ENCODE measurements at places on chromosomes 4 and X.
A peak's percentile ranks its signal among the peaks of the same experiment; 100 is the strongest.

DNA sequence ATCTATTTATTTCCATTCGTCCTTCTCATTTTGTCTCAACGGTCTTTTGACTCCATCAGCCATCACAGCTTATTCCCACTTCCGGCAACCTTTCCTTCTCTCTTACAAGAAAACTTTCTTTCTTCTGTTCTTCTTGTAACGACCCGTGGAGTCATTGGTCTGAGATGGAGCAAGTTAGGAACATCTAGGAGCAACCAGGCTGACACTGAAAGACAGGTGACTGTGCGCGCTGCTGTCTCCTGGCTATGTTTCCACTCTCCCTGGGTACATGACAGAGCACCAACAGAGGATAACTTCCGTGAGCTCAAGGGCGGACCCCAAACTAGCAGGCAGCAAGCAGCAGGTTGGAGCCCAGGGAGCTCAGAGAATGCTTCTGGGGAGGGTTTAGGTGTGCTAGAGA is 2.5 kb downstream of the FGF5 start:
- no peak for DNase-seq

DNA sequence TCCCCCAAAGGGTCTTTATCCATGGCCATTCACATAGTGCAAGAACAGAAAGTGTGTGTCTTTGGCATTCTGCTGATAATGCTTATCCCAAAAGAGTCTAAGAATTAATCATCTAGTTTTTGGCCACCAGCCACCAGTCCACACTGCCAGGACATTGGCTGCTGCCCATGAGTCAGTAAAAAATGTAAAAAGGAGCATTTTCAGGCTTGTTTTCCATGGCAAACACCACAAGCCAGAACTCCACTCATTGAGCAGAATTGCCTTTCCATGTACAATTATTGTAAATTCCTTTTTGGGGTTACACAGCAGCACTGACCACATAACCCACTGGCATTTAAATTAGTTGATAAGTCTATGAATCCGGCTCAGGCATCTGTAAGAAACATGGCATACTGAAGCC is 89.2 kb upstream of the PRDX4 start:
- DNase-seq, result no peak

DNA sequence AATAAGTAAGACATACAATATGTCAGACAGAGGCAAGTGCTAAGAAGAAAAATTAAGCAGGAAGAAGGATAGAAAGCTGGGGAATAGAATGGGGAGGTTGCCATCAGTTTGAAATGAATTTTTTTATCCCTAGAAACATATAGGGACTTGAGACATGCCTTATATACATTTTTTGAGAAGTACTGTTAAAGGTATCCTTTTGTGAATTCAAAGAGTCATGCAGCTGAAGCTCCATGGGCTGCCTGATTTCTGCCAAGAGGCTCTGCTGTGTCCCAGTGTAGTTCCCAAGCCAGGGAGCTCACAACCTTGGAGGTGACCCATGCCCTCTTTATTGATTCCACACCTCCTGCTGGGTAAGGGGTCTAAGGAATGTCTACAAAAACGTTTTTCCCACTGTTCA is 564.6 kb upstream of the DIPK2B start:
- DNase-seq, result no peak

DNA sequence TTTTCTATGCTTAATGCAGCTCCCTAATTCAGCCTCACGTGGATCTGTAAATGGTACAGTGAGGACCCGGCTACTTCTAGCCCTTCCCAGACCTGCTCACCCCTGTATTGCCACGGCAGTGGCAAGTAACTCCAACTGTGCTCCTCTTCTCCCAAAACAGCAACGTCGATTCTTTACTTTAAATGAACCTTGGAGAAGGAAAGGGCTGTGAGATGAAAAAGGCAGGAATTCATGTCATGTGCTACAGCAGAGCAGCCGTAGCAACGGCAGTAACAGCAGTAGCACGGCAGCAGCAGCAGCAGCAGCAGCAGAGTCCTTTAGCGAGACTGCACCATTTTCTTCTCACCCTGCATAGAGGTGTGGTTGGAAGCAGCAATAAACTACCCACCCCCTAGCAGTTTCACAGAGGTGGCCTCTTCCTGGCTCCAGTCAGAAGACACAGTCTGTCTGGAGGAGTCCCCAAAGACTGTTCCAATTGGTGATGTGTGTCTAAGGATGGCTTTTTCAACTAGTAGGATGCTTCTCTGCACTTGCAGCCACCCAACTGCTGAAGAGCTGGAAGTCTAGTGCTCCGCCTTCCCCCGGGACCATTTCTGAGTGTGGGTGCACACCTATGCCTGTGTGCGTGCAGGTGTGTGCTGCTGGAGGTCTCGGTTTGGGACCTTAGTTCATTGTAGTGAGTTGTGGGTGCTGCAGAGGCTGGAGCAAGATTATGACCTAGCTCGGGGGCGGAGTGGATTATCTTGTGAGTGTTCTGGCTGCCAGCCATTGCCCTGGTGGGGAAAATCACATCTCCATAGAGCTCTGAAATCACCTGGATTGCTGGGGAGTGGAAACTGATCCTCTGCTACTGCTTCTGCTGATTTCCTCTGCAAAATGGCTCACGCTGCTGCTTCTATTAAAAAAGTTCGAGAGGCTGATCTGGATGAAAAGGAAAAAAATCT is 67.2 kb downstream of the ANK2 start:
- peak; percentile 37 for DNase-seq

DNA sequence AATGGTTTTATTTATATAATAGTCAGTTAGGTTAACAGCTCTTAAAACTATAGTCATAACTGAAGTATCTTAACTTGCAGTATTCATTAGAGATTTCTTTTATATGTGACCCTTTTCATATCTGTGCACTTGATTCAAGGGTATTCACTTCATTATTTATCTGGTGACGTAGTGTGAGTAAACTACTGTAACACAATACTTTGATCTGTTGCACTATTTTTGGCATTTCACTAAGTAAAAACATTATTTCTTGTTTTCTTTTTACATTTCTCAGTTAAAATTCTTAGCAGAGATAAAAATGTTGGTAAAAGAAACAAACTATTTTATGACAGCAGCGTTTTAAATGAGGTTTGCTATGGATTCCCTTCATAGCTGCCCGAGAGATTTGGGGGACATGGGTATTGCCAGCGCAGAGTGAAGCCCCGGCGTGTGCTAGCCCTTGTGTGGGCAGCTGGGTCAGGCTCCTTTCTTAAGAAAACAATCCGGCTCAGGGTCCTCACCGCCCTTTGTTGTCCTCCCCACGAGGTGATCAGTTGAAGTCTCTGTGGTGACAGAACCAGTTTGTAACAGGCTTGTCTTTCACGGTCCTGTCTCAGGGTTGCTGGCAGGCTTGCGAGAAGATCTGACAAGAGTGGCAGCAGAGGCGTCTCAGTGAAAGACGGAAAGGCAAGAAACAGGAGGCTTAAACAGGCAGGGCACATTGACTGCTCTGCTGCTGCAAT is 293.4 kb downstream of the BMPR1B start:
- no peak for DNase-seq

GRCh38 chr4:10074767-10075105 is 41.9 kb downstream of the WDR1 start:
- DNase-seq, result no peak

- no peak for DNase-seq
These were observed 119.4 kb upstream of the DMD start for GRCh38 chrX:33330798-33331197.

DNA sequence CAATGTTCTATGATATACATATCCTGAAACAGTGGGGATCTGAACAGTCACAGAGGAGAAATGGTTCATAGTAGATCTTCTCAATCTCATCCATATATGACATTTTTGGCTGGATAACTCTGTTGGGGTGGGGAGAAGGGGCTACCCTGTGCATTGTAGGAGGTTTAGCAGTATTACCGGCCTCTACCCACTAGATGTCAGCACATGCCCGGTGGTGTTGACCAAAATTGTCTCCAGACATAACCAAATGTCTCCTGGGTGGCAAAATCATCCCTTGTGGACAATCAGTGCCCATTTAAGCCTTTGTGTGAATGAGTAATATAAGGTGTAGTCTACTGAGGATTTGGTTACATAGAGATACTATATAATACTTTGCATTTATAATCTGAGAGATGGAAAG is 89.9 kb downstream of the PLS3 start:
- peak; percentile 44 for DNase-seq

DNA sequence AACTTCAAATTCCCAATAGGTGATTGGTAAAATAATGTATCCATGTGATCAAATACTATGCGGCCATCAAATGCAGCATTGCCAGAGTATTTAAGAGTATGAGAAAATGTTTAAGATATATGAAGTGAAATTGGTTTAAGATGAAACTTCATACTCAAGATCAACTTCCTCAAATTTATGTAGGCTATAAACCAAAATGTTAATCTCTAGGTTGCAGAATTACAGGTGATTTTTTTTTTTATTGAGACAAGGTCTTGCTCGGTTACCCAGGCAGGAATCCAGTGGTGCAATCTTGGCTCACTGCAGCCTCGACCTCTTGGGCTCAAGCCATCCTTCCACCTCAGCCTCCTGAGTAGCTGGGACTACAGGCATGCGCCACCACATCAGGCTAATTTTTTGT is 25.3 kb downstream of the ACSL4 start:
- no peak for DNase-seq

All from femur (tissue), 1 donor.